Muscle of leg (tissue), 16 donors: ENCODE measurements at places on chromosomes 13 and 19. TPM values are rescaled to one million over a fixed set of nuclear protein-coding genes. Genes with fewer than 3 reads are reported as not detected.

GRCh38 chr13:99334221-99334620, 27.0 kb upstream of the GPR183 start:
- DNase-seq, result no peak

DNA sequence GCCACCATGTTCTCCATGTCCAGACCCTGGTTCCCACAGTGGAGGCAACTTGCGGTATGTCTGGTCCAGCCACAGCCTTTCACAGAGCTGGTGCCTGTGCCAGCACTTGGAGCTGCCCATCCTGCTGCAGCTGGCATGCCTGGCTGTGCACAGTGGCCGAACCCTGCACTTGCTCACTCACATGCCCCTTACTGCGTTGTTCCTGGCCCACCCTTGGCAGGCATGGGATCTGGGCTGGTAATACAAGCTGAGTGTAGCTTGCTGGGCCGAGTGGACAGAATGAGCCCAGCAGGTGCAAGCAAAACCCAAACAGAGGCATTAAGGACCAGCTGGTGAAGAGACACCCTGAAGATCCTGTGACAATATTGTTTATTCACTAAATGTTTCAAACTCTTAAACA, 583.9 kb upstream of the SLITRK6 start:
- no peak for DNase-seq

- DNase-seq, result no peak
Measured at GRCh38 chr19:14187561-14187960, 18.4 kb downstream of the ADGRL1 start.

- DNase-seq, result no peak
Measured at GRCh38 chr13:107322228-107322627, 754.3 kb upstream of the ARGLU1 start.

DNA sequence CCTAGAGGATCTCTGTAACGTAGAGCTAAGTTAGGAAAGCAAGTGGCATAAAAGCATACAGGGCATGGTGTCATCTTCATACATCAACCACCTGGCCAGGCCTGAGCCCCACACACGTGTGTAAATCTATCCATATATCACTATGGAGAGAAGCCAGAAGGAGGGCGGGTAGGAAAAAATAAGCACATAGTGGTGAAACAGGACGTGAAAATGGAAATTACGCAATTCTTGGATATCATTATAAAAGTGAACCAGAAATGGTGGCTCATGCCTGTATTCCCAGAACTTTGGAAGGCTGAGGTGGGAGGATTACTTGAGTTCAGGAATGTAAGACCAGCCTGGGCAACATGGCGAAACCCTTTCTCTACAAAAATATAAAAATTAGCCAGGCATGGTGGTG, 43.4 kb downstream of the PDCD5 start:
- no peak for DNase-seq

Gene HSD17B14
- total RNA-seq, result 2.7 TPM

Gene RFPL4AL1
- total RNA-seq, result 0.66 TPM

GRCh38 chr13:75480671-75481175, 1.2 kb downstream of the TBC1D4 start:
- DNase-seq, result peak; percentile 83
